ENCODE measurements at places on chromosomes 6 and 20.
A peak's percentile ranks its signal among the peaks of the same experiment; 100 is the strongest.

DNA sequence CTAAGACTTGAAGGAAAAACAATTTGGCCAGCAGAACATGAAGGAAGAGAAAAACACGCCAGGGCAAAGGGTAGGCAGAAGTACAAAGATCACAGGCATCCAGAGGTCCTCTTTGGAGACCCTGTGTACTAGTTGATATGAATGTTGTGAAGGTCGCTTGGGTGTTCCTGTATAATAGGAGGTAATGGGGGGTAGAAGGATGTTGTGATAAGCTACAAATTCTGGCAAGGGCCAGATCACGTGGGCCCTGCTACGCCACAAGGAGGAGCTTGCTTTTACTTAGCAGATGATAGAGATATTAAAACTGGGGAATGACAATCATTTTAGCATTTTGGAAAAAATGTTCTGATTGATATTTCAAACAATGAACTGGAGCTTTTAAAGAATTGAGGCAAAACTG, 878 bp upstream of the HLA-DMA start:
- DNase-seq: no peak

GRCh38 chr20:23643659-23644058, 5.9 kb upstream of the CST3 start:
- DNase-seq: no peak

DNA sequence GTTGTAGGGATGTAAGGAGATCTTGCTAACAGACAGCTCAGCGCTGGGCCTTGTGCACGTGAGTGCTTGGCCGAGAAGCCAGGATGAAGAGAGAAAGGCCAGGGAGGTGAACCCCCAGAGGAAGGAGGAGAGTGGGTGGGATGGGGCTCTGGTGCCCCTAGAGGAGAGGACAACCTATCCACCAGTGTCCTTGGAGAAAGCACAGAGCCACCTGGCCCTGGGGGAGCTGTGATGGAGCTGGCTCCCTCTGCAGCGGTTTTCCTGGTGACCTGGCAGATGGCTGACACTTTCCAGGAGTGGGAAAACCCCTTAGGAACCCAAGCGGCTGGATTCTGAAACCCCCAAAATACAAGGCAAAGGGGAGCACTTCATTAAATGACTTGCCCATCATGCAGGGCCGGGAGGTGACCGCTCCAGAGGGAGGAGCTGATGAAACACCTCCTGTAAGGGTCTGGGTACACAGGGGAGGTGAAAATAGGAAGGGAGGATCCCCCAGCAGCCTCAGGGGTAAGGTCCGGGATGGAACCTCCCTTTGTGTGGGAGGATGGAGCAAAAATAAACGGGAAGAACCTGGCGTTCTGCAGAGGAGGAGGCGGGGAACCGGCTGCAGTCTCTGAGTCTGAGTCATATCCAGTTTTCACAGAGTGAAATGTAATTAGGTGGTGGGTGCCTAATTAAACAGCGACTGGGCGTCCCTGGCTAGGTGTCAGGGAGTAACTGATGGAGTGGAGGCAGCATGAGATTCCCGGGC, 80.4 kb downstream of the SULF2 start:
- DNase-seq: no peak

DNA sequence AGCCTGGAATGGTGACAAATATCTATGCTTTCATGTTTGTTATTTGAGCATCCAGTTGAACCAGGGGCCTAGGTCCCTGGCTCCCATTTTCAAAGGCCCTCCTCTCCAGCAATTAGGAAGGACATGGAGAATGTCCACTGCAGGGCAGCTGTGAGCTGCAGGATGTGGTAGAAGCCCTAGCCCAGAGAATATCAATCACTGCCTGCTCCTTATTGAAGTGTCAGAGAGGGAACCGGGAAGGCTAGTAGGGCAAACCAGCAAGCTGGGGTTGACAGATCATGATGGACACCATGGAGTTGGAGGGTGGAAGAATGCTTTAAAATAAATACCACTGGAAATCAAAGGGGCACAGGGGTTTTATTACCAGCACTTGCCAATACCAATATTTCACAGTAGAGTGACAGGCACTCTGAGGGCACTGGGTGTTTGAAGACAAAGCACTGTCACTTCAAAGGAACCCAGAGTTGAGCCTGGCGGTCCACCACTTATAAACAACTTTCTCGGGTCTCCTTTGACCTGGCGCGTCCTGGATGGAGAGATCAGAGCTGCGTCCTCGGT, 47.7 kb downstream of the ZNF831 start:
- no peak for DNase-seq

- no peak for DNase-seq
Observed at GRCh38 chr6:94443701-94444100, 1024.3 kb upstream of the EPHA7 start.

- DNase-seq: no peak
Observed at GRCh38 chr20:56945057-56945456, 316.0 kb downstream of the TFAP2C start.

DNA sequence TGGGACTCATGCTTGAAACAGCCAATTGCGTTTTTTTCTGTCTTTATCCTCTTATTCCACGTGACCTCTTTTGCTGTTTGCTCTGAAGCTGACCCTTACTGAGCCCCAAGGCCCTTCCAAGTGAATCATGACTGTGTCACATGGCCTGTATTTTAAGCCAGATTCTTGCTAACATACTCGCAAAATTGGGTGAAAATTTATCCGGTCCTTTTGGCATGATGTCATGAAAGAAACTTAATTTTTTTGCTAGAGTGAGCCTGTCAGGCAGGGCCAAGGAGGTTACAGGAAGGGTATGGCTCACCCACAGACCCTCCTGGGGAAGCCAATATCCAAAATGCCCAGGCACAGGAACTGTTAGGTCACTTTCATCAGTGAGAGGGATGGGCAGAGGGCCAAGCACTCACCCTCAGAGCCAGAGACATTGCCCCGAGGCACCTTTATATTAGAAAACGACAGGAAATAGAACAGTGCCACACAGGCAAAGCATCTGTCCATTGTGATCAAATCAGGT, 296.7 kb downstream of the CDH26 start:
- no peak for DNase-seq

- no peak for DNase-seq
Observed at GRCh38 chr6:52155791-52156576, 30.2 kb upstream of the IL17A start.

GRCh38 chr20:10443936-10444335, 8.8 kb downstream of the SLX4IP start:
- DNase-seq: no peak

GRCh38 chr6:152018876-152019275, 211.4 kb downstream of the ESR1 start:
- no peak for DNase-seq

DNA sequence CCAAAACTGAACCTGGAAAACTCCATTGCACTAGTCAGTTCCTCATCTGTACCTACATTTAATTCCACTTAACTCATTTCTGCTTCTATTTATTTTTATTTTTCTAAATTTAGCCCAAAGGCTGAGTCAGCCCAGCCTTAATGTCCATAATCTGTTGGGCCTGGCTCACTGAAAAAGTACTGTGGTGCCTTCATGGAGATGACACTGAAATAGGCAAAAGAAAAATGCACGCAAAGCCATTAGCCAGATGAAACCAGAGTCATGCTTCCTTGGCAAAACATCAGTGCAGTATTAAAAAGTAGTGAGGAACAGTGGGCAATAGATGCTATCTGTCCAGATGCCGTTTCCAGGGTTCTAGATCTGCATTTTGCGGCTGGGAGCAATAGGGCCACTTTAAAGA, 14.7 kb upstream of the PLCB4 start:
- no peak for DNase-seq

DNA sequence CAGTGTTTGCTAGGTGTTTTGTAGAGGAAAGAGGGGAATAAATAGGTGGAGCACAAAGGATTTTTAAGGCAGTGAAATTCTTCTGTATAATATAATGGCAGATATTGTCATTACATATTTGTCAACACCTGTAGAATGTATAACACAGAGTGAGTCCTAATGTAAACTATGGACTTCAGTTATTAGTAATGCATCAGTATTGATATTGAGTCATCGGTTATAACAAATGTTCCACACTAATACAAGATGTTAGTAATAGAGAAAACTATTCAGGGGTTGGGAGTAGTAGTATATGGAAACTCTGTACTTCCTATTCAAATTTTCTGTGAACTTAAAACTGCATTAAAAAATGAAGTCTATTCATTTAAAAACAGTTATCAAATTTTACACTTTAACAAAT, 299.2 kb downstream of the UBE3D start:
- DNase-seq: no peak

DNA sequence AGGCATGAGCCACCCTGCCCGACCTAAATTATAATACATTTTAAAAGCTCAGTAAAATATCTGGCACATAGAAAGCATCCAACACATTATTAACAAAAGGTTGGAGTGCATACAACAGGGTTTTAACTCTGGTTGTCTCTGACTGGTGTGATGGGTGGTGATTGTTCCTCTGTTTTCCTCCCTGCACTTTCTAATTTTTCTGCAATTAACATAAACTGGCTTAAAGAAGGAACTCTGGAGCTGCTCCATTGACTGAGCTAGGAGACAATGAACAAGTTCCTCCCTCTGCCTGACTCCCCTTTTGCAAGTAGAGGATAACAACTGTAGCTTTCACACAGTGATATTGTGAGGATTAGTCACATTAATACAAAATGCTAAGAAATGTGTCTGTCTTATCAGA, 48.5 kb upstream of the SIRPG start:
- no peak for DNase-seq

- no peak for DNase-seq
Observed at GRCh38 chr20:24753130-24753529, 195.9 kb upstream of the CST7 start.

GRCh38 chr6:30612213-30612612, 4.8 kb downstream of the PPP1R10 start:
- DNase-seq: no peak

- no peak for DNase-seq
Observed at GRCh38 chr6:147053311-147053921, 150.8 kb upstream of the STXBP5 start.

GRCh38 chr20:59835448-59836395, 97.7 kb downstream of the SYCP2 start:
- DNase-seq: no peak

GRCh38 chr6:30955367-30956042, 14.7 kb downstream of the MUCL3 start:
- peak; percentile 69 for DNase-seq

All from CD4-positive, alpha-beta T cell treated with Interleukin-4 for 1 hour (primary cell).